Naive B cell (primary cell): ENCODE measurements at places on chromosomes 2 and 18.

- peak; percentile 67 for DNase-seq
Observed at GRCh38 chr2:219254590-219255201, 978 bp upstream of the TUBA4A start.

- DNase-seq, result no peak
Observed at GRCh38 chr2:215447673-215448081, 11.8 kb upstream of the FN1 start.

GRCh38 chr2:185144159-185144919 lies 546.0 kb downstream of the ZNF804A start:
- no peak for DNase-seq

GRCh38 chr2:217329023-217329431 lies 469.2 kb upstream of the TNP1 start:
- DNase-seq, result no peak

GRCh38 chr2:201962774-201963562 lies 70.7 kb upstream of the FZD7 start:
- no peak for DNase-seq
